Thoracic aorta (tissue), 2 donors: ENCODE measurements at places on chromosomes 1 and 21. TPM values are rescaled to one million over a fixed set of nuclear protein-coding genes. Genes with fewer than 3 reads are reported as not detected.

The CDK18 gene
- 35.2 TPM for total RNA-seq

The TEX38 gene
- not detected for total RNA-seq

The LRRC52 gene
- not detected for total RNA-seq

The CFAP141 gene
- total RNA-seq: not detected

The OR2T2 gene
- not detected for total RNA-seq

- no peak overlapping the region for H3K27ac ChIP-seq
- no peak overlapping the region for H3K4me3 ChIP-seq
- DNase-seq: no peak
These were observed 324.8 kb downstream of the RWDD3 start for GRCh38 chr1:95558791-95559190.

GRCh38 chr1:58870298-58870676 is 86.4 kb upstream of the JUN start:
- H3K4me3 ChIP-seq: no peak overlapping the region
- H3K4me1 ChIP-seq: peaks cover 14% of the 10 kb centered on the region
- no peaks in the 10 kb centered on the region for H3K36me3 ChIP-seq
- H3K27me3 ChIP-seq: no peaks in the 10 kb centered on the region

DNA sequence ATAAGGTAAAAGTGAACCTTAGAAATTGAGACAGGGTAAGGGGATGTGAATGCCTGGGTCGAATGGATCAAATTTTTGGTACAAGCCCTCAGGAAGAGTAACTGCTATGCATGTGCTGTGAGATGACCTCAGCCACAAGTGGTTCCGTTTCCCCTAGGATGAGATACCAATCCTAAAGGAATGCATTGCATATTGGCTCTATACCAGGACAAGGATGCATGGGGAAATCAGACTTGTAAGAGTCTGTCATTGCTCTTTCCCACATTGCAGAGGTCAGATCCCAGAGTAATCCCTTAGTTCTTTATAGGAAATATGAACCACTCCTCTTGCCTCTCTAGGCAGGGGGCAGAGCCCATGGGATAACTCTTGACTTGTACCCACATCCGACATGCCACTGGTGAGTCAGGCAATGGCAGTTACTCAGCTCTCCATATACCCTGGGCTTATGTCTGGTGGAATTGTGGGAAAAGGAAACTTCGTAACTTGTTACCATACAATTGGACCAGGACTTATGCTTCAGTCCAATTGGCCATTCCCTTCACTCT is 428.3 kb upstream of the ZRANB2 start:
- H3K27me3 ChIP-seq: no peaks in the 10 kb centered on the region
- no peak overlapping the region for H3K27ac ChIP-seq
- no peaks in the 10 kb centered on the region for H3K4me1 ChIP-seq
- no peaks in the 10 kb centered on the region for H3K36me3 ChIP-seq

- H3K4me3 ChIP-seq: no peak overlapping the region
- H3K4me1 ChIP-seq: no peaks in the 10 kb centered on the region
- no peaks in the 10 kb centered on the region for H3K27me3 ChIP-seq
- no peak overlapping the region for H3K27ac ChIP-seq
These were observed 75.4 kb downstream of the PLD5 start for GRCh38 chr1:242448910-242449645.
